ENCODE measurements at places on chromosomes 7 and 10. TPM values are rescaled to one million over a fixed set of nuclear protein-coding genes. Genes with fewer than 3 reads are reported as not detected.

GRCh38 chr7:94584113-94584512 is 71.8 kb downstream of the SGCE start:
- H3K4me3 ChIP-seq: no peak overlapping the region
- no peaks in the 10 kb centered on the region for H3K27me3 ChIP-seq
- H3K4me1 ChIP-seq: no peaks in the 10 kb centered on the region
- DNase-seq: no peak
- no peak overlapping the region for H3K27ac ChIP-seq

GRCh38 chr10:3225561-3225960 is 53.0 kb upstream of the PITRM1 start:
- DNase-seq: no peak
- no peaks in the 10 kb centered on the region for H3K36me3 ChIP-seq
- H3K27ac ChIP-seq: no peak overlapping the region
- H3K4me1 ChIP-seq: no peaks in the 10 kb centered on the region
- no peaks in the 10 kb centered on the region for H3K27me3 ChIP-seq
- no peak overlapping the region for H3K4me3 ChIP-seq

- no peak overlapping the region for H3K4me3 ChIP-seq
- DNase-seq: no peak
- no peak overlapping the region for H3K27ac ChIP-seq
- H3K36me3 ChIP-seq: no peaks in the 10 kb centered on the region
- H3K4me1 ChIP-seq: peaks cover 5% of the 10 kb centered on the region
- no peaks in the 10 kb centered on the region for H3K27me3 ChIP-seq
Measured at GRCh38 chr7:28748933-28749584, 209.1 kb downstream of the TRIL start.

- H3K36me3 ChIP-seq: no peaks in the 10 kb centered on the region
- peaks cover 23% of the 10 kb centered on the region for H3K4me1 ChIP-seq
- DNase-seq: no peak
- H3K4me3 ChIP-seq: no peak overlapping the region
- H3K27ac ChIP-seq: no peak overlapping the region
Measured at GRCh38 chr7:37028909-37029440, 304.7 kb upstream of the AOAH start.

DNA sequence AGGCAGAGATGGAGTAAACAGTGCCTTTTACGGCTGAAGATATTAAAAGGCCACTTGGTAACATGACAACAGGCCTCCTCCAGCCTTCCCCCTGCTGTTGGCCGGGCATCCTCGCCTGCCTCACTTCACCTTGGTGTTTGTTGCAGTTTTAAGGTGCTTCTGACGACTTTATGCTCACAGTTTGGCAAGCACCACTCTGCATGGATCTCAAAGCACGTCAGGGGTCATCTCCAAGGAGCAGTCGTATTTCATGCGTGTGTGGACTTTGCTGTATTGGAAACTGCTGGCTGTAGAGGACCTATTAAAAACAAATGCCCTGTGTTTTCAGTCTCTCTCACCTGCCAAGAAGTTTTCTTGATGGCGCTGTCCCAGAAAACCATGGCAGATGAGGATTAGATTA is 483.1 kb downstream of the RPS24 start:
- H3K4me3 ChIP-seq: no peak overlapping the region
- H3K27ac ChIP-seq: no peak overlapping the region
- no peaks in the 10 kb centered on the region for H3K27me3 ChIP-seq
- no peaks in the 10 kb centered on the region for H3K36me3 ChIP-seq
- no peak for DNase-seq

DNA sequence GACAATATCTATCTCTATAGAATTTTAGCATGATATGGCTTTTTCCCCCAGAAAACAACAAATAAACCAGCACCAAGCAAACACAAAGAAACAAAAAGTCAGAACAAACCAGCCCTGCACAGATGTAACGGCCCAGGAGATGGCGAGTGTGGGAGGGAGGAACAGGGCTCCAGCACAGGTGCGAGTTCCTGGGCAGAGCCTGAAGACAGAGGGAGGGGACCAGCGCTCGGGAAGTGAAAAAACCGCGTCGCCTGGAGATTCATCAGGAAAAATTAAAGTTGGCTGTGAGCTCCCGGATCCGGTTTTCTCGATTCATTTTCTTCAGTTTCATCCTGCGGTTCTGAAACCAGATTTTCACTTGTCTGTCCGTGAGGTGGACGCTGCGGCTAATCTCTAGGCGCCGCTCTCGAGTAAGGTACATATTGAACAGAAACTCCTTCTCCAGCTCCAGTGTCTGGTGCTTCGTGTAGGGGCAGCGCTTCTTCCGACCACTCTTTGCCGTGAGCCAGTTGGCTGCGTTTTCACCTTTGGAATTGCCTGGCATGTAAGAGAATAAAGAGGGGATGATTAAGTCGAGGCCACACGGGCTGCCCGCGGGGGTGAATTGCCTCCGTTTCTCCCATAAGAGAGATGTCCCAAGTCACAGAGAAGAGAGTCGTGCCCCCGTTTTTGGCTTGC is 2.3 kb downstream of the HOXA10 start:
- no peak for DNase-seq
- H3K27me3 ChIP-seq: peaks cover 100% of the 10 kb centered on the region
- H3K36me3 ChIP-seq: no peaks in the 10 kb centered on the region
- no peak overlapping the region for H3K27ac ChIP-seq
- H3K4me3 ChIP-seq: no peak overlapping the region
- no peaks in the 10 kb centered on the region for H3K4me1 ChIP-seq

DNA sequence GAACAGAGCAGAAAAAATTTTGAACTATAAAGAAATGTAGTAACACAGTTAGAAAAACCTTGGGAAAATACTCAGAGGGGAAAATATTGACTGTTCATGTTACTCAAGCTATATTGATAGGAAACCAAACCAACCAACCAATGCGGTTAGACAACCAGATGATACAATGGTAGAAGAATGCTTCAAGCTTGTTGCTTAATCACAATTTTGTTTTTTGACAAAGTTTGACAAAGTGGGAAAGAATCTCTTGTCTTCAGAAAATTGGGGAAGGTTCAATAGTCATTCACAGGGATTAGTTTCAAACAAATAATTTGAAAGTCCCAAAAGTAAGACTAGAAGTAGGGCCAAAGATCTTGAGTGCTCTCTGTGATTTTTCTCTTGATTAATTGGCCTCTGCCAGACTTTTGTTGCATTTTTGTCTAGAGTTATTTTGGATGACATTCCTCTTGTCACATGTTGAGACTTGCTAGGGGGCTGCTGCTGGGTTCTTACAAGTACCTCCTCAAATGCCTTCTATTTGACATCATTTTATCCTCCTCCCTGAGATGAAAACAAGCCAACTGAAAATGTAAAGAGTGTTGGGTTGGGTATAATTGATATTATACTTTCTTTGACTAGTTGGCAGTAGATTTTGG is 233.1 kb upstream of the PHYHIPL start:
- H3K27ac ChIP-seq: no peak overlapping the region
- no peaks in the 10 kb centered on the region for H3K27me3 ChIP-seq
- no peak overlapping the region for H3K4me3 ChIP-seq
- no peak for DNase-seq
- H3K4me1 ChIP-seq: no peaks in the 10 kb centered on the region

DNA sequence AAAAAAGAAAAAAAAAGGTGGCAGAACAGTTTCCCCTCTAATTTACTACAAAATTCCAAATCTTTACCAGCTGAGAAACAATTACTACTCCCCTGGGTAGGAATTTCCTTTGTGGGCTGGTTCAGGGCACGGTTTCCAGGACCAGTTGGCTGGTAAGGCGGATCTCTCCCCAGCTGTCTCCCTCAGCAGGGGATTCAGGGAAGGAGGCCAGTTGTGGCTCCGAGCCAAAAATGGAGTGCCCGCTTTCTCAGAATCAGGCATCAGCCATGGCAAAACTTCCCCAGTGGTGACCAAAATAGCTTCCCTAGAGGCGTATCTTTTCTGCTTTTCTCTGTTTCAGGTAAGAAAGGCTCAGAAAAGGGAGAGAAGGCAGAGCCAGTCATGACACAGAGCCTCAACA is 91.2 kb downstream of the ZNF22 start:
- no peak overlapping the region for H3K27ac ChIP-seq
- DNase-seq: no peak
- H3K4me1 ChIP-seq: no peaks in the 10 kb centered on the region
- H3K27me3 ChIP-seq: no peaks in the 10 kb centered on the region

C10orf105 gene
- polyA plus RNA-seq: 0.70 TPM

CALML5 gene
- not detected for polyA plus RNA-seq

ADRB1 gene
- 1.9 TPM for polyA plus RNA-seq

ANKRD2 gene
- 0.43 TPM for polyA plus RNA-seq
